ENCODE measurements at places on chromosomes 5 and 9. TPM values are rescaled to one million over a fixed set of nuclear protein-coding genes. Genes with fewer than 3 reads are reported as not detected.

GRCh38 chr5:53817183-53817582 is 256.7 kb downstream of the NDUFS4 start:
- H3K4me3 ChIP-seq: no peak overlapping the region
- H3K36me3 ChIP-seq: no peaks in the 10 kb centered on the region
- H3K27ac ChIP-seq: no peak overlapping the region
- no peak for DNase-seq
- H3K4me1 ChIP-seq: no peaks in the 10 kb centered on the region

DNA sequence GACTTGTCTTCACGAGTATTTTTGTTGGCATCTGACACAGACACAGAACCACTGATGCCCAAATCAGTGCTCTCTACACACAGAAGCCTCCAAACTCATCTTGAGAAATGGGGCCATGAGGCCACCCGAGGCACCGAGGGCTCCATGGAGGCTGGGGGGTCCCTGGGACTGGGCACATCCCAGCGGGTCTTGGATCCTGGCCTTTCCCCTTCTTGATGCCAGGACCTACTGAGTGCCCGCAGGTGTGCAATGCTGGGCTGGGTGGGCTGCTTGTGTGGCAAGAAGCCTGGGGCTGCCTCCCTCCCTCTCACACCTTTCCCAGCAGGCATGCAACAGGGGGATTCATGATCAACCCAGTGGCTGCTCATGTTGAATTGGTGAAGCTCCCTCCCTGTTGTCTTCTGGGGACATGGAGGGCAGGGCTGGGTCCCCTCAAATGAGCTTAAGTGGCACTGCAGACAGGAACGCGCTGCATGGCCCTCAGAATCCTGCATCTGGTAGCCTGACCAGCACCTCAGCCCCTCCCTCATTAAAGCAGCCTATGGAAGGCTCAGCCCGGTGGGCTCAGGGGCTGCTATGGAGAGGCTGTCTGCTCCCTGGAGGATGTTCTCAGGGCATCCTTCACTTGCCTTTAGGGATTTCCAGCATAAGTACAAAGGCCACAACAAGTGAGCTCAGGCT is 63.7 kb upstream of the SIMC1 start:
- no peaks in the 10 kb centered on the region for H3K27me3 ChIP-seq
- no peak overlapping the region for H3K27ac ChIP-seq
- no peaks in the 10 kb centered on the region for H3K4me1 ChIP-seq
- no peak overlapping the region for H3K4me3 ChIP-seq

DNA sequence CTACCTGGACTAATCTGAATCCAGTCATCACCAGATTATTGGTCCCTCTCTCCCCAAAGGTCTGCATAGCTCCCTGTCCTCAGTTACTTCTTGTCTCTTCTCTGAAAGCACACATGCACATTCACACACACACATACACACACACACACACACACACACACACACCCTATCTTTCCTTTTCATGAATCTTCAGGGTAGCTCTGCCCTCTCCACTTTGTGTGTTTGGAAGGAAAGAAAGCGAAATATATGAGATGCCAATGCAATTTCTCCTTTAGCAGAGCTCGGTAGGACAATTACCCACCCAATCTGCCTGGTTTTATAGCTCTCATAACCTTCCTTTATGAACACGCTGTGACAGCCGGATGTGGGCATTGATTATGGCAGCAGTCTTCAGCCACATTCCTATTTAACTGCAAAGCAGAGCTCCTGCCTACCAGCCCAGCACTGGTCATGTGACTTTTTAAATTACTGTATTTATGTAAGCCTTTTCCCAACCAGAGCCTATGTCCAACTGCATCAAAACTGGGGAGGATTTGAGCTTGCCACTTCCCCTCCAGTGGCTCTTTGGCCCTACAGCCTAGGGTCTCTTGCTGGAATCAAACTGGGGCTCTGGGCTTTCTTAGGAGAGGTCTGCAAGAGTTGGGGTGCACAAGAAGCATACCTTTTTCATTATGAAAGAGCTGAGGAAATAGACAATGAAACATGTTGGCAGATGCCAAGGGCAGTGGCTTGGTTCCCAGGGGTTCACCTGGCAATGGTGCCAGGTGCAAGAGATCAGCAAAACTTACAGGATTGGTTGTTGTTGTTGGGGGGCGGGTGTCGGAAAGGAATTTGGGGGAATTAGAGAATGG is 20.8 kb upstream of the MATR3 start:
- no peak overlapping the region for H3K27ac ChIP-seq
- no peaks in the 10 kb centered on the region for H3K4me1 ChIP-seq
- no peak for DNase-seq
- H3K4me3 ChIP-seq: peak overlapping the region; percentile 71

- H3K4me1 ChIP-seq: peaks cover 3% of the 10 kb centered on the region
- no peaks in the 10 kb centered on the region for H3K27me3 ChIP-seq
- no peaks in the 10 kb centered on the region for H3K36me3 ChIP-seq
Measured at GRCh38 chr9:116547729-116548426, 139.2 kb upstream of the TRIM32 start.

GRCh38 chr5:134833340-134834032 is 12.3 kb upstream of the C5orf24 start:
- peaks cover 5% of the 10 kb centered on the region for H3K4me1 ChIP-seq
- no peaks in the 10 kb centered on the region for H3K27me3 ChIP-seq
- H3K4me3 ChIP-seq: no peak overlapping the region
- peak overlapping the region; percentile 87 for H3K27ac ChIP-seq

DNA sequence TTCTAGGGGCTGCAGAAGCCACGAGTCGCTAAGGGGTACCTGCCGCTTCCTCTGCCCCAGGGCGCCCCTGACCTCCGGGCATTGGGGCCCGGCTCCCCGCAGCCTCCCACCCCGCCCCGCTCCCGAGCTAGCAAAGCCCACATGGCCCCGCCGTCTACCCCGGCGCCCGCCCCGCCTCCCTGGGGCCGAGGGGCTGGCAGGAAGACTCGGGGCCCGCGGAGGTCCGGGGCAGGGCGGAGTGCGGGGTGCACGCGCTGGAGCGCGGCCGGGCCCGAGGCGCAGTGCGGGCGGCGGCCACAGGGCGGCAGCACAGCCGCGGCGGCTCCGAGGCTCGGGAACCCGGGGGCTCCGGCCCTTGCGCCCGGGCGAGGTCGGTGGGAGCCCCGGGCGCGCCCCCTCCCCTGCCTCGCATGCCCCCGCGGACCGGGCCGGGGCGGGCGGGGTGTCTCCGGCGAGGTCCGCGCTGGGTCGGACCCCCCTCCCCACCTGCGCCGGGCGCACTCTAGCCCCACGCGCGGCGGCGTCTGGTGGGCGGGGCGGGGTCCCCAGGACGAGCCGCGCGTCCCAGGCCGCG is 6.7 kb downstream of the NRARP start:
- H3K27me3 ChIP-seq: peaks cover 27% of the 10 kb centered on the region
- H3K27ac ChIP-seq: no peak overlapping the region
- peaks cover 5% of the 10 kb centered on the region for H3K4me1 ChIP-seq
- no peaks in the 10 kb centered on the region for H3K36me3 ChIP-seq
- peak overlapping the region; percentile 57 for H3K4me3 ChIP-seq

DNA sequence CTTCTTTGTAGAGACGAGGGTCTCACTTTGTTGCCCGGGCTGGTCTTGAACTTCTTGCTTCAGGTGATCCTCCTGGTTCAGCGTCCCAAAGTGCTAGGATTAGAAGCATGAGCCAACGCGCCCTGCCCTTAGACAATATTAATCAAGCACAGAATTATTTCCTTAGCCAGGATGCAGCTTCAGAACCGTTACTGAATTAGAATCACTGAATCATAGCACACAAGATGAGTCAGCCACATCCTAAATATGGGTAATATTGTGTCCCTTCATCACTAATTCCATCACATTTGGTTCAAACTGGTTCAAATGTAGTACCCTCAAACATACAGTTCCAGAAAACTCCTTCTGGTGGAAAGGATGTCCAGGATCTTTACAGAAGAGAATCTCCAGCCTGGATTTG is 82.7 kb downstream of the BNC2 start:
- no peak overlapping the region for H3K4me3 ChIP-seq
- H3K27ac ChIP-seq: no peak overlapping the region
- H3K36me3 ChIP-seq: no peaks in the 10 kb centered on the region
- no peak for DNase-seq
- H3K4me1 ChIP-seq: no peaks in the 10 kb centered on the region
- no peaks in the 10 kb centered on the region for H3K27me3 ChIP-seq

DNA sequence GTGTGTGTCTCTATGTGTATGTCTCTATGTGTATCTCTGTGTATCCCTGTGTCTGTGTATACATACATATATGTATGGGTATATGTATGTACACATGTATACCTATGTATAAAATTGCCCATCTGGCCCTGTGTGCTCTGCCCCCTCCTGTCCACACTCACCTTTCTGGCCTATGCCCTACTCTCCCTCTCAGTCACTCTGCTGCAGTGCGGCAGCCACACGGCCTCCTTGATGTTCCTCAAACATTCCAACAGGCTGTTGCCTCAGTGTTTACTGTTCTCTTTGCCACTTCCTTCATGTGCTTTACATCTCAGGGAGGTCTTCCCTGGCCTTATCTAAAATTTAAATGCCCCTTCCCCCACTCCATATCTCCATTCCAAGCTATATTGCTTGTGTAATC is 18.3 kb upstream of the RNF180 start:
- H3K4me1 ChIP-seq: peaks cover 13% of the 10 kb centered on the region
- DNase-seq: no peak
- no peak overlapping the region for H3K27ac ChIP-seq

- no peaks in the 10 kb centered on the region for H3K36me3 ChIP-seq
- H3K27me3 ChIP-seq: no peaks in the 10 kb centered on the region
- DNase-seq: no peak
- no peak overlapping the region for H3K27ac ChIP-seq
Measured at GRCh38 chr5:5348576-5348975, 73.9 kb upstream of the ICE1 start.

- peaks cover 6% of the 10 kb centered on the region for H3K4me1 ChIP-seq
- H3K27me3 ChIP-seq: no peaks in the 10 kb centered on the region
- DNase-seq: no peak
- H3K27ac ChIP-seq: no peak overlapping the region
- no peak overlapping the region for H3K4me3 ChIP-seq
- H3K36me3 ChIP-seq: no peaks in the 10 kb centered on the region
Measured at GRCh38 chr5:125575891-125576505, 829.6 kb upstream of the ZNF608 start.

- H3K27ac ChIP-seq: peak overlapping the region; percentile 92
- H3K36me3 ChIP-seq: no peaks in the 10 kb centered on the region
- DNase-seq: no peak
Measured at GRCh38 chr5:151775025-151775606, 3.4 kb downstream of the G3BP1 start.

DNA sequence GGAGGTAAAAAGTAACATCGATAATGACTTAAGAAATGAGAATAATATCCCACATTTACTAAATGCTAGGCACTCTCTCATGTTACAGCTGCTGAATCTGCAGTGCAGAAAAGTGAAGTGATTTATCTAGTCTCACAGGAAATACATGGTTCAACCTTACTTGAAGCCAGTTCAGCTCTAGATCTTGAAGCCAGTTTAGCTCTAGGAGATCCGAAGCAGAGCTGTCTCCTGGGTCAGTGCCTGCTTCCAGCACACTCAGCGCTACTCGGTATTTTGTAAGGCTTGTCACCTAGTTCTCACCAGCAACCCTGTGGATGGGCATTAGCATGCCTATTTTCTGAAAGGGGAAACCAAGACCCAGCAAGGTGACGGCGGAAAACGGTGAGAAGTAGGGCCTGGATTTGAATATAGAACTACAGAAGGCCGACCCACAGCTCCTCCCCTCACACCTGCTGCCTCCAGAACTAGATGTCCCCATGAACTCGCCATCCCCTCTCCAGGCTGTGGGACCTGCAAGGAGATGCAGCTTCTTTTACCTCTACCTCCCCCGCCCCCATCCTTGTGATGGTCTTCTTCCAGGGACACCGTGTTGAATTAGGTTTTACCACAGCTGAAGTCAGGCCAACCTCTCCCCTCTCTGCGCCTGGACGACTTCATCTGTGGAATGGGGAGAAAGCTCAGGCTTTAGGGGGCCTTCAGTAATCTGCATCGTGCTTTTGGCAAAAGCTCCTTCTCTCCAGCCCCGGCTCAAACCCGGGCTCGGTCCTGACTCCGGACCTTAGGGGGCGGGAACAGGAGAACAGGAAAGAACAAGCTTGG is 4.4 kb upstream of the MSX2 start:
- no peaks in the 10 kb centered on the region for H3K4me1 ChIP-seq
- no peak for DNase-seq
- peaks cover 15% of the 10 kb centered on the region for H3K27me3 ChIP-seq
- H3K36me3 ChIP-seq: no peaks in the 10 kb centered on the region

DNA sequence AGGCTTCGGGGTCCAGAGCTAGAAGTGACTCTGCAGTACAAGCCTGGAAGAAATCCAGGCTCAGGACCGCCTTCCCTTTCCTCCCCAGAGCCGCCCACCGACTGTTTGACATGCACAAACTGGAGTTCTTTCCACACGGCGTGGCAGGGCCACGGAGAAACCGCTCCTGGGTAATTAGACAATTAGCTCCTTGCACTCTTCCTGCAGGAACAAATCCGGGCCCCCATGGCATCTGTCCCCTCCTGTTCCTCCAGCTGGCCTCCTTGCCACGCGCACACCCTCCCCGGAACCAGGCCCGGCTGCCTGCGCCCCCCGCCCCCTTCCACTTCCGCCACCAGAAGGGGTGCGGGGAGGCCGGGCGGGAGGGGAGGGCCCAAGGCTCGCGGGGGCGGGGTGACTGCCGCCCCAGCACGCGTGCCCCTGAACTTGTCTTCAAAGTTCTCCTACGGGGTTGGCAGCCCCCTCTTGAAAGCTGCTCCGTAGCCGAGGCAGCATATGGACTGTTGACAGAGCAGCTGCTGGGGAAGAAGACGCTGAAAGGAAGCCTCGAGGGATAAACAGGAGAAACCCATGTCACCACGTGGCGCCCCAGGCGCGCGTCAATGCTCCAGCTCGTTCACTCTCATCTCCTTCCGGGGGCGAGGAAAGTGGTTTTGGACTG is 74.3 kb downstream of the SEC61B start:
- H3K4me3 ChIP-seq: peak overlapping the region; percentile 58
- no peaks in the 10 kb centered on the region for H3K27me3 ChIP-seq
- no peaks in the 10 kb centered on the region for H3K36me3 ChIP-seq
- no peak for DNase-seq
- no peaks in the 10 kb centered on the region for H3K4me1 ChIP-seq
- no peak overlapping the region for H3K27ac ChIP-seq

GRCh38 chr9:32574858-32575257 is 1.9 kb upstream of the NDUFB6 start:
- H3K27me3 ChIP-seq: no peaks in the 10 kb centered on the region
- H3K4me3 ChIP-seq: no peak overlapping the region
- no peak overlapping the region for H3K27ac ChIP-seq
- no peaks in the 10 kb centered on the region for H3K36me3 ChIP-seq
- no peak for DNase-seq
- H3K4me1 ChIP-seq: peaks cover 12% of the 10 kb centered on the region

GRCh38 chr5:176365351-176366231 is at the start of gene ARL10:
TSS of gene ARL10 (plus strand) at chr5:176365487. CDS start at chr5:176365564, 77 bp downstream.
- H3K27me3 ChIP-seq: no peaks in the 10 kb centered on the region
- H3K4me1 ChIP-seq: no peaks in the 10 kb centered on the region
- H3K27ac ChIP-seq: peak within 1 kb of the TSS; percentile 79

- no peak for DNase-seq
- H3K27me3 ChIP-seq: no peaks in the 10 kb centered on the region
- H3K4me1 ChIP-seq: no peaks in the 10 kb centered on the region
- no peak overlapping the region for H3K27ac ChIP-seq
- H3K4me3 ChIP-seq: no peak overlapping the region
Measured at GRCh38 chr5:90161414-90161813, 248.1 kb downstream of the CETN3 start.

Gene ANKRD55
- not detected for total RNA-seq

Gene TICAM2
- 0.53 TPM for total RNA-seq

Gene CCDC180
- 4.8 TPM for total RNA-seq

Gene LECT2
- not detected for total RNA-seq

Gene AGXT2
- total RNA-seq: not detected

Gene FOXI1
- total RNA-seq: not detected

Gene MSANTD3
- total RNA-seq: 2.8 TPM

Gene DIAPH1
- total RNA-seq: 65.8 TPM

Gene ERCC6L2
- total RNA-seq: 22.9 TPM
